ENCODE measurements at places on chromosomes 11 and 22.

GRCh38 chr11:1770528-1770927, 6.8 kb upstream of the CTSD start:
- peak; percentile 17 for DNase-seq

DNA sequence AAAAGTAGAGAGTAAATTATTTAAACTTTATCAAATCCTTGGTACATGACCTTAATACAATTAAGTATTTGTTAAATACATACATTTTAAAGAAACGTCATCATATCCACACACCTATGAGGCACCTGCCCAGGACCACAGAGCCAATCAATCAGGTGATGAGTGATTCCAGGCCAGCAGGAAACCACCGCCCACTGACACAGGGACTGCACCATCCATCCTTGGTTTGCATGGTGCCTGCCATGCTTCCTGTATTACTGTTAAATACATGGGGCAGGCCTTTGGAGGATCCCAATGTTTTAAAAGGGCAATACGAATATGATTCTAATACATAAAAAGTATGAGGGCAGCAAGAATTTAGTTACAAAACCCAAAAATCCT, 7.0 kb upstream of the TBC1D10A start:
- no peak for DNase-seq

- DNase-seq = no peak
Observed at GRCh38 chr11:68295271-68295670, 17.1 kb upstream of the LRP5 start.

GRCh38 chr11:59842316-59842715, 3.0 kb downstream of the CBLIF start:
- DNase-seq = no peak

- peak; percentile 68 for DNase-seq
Observed at GRCh38 chr22:25478528-25478927, 85.9 kb upstream of the GRK3 start.

DNA sequence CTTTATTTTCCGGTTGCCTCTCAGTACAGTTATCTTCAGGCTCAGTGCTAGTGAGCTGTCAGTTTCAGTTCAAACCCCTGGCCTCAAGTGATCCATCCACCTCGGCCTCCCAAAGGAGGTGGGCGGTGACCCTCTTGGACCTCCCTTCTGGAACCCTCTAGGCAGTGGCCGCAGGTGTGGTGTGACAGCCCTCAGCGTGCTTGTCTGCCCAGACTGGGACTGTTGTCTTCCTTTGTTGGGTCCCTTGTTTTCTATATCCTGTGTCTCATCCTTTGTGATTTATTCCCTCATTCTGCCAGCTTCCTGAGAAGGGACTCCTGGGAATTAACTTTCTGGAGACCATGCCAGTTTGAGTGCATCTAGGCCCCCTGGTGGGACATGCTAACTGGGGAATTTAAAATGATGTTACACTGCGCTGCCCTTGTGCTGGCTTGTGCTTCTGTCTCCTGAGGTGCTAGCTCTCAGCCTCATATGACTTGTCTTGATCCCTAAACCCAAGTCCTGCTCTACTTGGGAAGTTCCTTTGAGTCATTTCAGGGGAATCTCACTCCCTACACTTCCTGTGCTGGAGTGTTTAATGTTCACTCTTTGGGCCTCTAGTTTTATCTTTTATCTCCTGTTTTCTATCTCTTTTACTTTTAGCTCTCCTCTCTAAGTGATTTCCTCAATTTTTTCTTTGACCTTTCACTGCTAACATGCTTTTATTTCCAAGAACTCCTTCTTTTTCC, 19.4 kb downstream of the MED15 start:
- DNase-seq = no peak

DNA sequence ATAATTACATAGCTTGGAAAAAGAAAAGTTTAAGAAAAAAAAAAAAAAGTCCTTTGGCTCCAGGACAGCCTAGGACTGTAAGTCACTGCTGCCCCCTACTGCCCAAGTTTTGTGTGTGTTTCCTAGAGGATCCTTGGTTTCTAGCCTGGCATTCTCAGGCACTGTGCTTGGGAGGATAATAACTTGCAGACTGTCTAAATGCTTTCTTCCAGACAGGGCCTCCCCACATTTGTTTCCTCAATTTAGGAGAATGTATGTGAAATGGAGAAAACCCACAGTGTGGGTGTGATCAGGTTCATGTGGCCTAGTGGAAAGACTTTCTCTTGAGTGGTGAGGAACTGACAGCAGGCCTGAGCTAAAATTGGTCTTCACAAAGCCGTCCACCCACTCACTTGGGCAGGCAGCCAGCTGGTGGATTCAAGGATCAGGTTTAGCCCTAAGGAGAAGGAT, 191.0 kb downstream of the NAV2 start:
- peak; percentile 85 for DNase-seq

DNA sequence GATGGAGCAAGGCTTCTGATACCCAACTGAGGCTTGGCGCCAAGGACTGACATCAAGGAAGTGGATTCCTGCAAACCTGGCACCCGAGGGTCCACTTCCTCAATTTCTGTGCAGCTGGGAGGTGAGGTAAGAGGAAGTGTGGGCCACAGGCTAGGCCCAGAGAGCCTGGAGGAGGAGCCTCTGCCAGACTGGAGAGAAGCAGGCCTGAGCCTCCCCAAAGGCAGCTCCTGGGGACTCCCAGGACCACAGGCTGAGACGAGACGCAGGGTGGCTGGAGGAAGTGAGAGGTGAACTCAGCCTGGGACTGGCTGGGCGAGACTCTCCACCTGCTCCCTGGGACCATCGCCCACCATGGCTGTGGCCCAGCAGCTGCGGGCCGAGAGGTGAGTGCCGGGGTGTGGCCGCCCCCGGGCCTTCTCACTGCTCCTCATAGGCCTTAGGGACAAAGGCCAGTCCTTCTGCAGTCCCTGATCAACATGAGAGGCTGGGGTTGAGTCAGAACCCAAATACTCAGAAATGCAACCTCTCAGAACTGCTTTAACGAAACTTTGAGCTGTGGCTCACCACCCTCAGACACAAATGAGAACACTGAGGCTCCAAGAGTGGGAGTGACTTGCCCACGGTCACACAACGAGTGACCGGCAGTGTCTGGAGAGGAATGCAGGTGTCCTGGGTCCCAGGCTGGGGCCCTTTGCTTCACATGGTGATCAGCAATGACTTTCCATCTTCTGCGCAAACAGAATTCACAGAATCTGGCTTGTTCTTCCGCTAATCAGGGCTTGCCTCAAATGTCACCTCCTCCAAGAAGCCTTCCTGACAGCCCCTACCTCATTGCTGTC, at the start of gene NCF4:
Gene NCF4, plus strand, starts transcription at position 186 of the 839 bp plus-strand sequence. Its CDS starts 166 bp downstream, at position 352.
- DNase-seq = peak; percentile 78

- DNase-seq = peak; percentile 87
Observed at GRCh38 chr22:45994491-45995404, 17.8 kb upstream of the WNT7B start.

GRCh38 chr11:5847711-5848110, 6.0 kb upstream of the OR52E6 start:
- no peak for DNase-seq

DNA sequence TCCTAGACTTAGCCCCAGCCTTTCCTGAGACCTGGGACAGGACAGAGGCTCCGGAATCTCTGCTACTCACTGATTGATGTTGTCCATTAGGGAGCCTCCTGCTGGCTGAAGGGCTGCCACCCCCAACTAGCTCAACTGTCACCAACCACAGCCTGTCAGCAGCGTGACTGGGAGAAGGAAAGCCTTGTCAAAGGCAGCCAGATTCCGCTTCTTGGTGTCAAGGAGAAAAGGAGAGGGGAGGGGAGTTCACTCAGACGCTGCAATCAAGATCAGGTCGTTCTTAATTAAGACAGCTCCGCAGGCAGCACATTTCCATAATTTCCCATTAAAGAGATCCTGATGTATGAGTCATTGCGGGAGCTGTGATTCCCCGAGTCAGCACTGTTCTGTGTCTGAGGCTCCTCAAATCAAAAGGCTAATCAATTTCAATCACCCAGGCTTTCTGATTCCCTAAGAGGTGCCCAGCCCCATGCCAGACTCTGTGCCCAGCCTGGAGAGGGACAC, 152.8 kb upstream of the ZBED5 start:
- peak; percentile 44 for DNase-seq

DNA sequence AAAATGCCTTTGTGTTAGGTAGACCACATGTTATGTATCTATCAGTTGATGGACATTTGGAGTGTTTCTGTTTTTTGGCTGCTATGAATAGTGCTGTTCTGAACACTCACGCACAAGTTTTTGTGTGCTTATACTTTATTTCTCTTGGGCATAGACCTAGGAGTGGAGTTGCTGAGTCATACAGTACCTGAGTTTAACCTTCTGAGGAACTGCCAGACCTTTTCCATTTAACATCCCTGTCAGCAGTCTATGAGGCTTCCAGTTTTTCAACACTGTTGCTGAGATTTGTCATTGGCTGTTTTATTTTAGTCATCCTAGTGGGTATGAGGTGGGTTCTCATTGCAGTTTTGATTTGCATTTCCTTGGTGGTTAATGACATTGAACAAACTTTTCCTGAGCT, 4.4 kb downstream of the CTTN start:
- DNase-seq = no peak

DNA sequence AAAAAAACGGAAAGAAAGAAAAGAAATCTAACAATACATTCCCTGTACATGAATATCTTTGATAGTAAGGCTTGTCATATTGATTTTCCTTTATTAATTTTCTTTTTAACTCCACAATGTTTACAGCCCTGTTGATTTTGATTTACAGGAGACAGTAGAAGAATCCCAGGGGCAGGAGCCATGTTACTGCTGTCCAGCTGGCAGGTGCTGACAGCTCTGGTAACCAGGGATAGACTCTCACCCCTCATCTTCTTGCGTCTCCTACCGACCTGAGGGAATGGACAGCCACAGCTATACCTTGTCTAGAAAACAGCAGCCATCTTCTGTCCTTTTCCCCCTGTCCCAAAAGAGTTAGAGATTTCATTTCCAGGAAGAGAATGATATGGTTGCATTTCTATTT, 37.4 kb downstream of the PRDM10 start:
- DNase-seq = no peak

- DNase-seq = no peak
Observed at GRCh38 chr11:103676413-103676812, 360.0 kb upstream of the DDI1 start.

GRCh38 chr11:123509737-123510578, 79.9 kb downstream of the GRAMD1B start:
- peak; percentile 72 for DNase-seq

DNA sequence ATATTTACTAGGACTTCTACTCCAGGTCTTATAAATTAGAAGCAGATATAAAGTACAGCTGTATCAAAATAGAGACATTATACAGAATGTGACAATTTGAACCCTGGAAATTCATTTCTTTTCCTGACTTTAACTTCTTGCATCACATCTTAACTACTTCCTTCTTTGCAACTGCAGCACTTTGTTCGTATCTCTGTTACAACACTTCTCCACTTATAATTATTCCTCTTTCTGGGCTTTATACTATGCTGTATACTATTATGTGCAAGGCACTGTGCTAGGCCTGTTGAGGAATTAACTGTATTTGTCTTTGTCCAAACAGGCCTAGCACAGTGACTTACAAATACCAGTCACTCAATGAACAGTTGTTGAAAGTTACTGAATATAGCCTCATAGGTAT, 1.8 kb upstream of the SLC36A4 start:
- no peak for DNase-seq

All from femur (tissue), 1 donor.